ENCODE measurements at places on chromosomes 4 and X. TPM values are rescaled to one million over a fixed set of nuclear protein-coding genes. Genes with fewer than 3 reads are reported as not detected.

Gene PGAM4
- total RNA-seq = 0.70 TPM

DNA sequence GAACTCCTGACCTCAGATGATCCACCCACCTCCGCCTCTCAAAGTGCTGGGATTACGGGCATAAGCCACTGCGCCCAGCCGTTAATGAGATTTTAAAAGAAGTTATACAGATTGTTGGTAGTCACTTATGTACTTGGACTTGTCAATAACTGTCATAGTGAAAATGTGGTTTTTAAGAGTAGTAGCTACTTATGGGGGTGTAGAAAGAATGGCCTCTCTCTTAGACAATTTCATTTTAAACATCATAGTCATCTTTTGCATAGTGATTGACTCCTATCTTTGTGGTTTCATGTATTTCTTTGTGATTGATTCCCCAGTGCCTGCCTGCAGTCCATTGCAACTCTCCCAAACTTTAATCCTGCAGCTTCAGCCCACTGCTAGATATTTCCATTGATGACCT lies 17.4 kb downstream of the FAM199X start:
- H3K4me1 ChIP-seq = peaks cover 29% of the 10 kb centered on the region
- no peak overlapping the region for H3K4me3 ChIP-seq
- H3K27me3 ChIP-seq = no peaks in the 10 kb centered on the region
- peak; percentile 11 for DNase-seq
- H3K36me3 ChIP-seq = peaks cover 3% of the 10 kb centered on the region
- H3K27ac ChIP-seq = no peak overlapping the region

DNA sequence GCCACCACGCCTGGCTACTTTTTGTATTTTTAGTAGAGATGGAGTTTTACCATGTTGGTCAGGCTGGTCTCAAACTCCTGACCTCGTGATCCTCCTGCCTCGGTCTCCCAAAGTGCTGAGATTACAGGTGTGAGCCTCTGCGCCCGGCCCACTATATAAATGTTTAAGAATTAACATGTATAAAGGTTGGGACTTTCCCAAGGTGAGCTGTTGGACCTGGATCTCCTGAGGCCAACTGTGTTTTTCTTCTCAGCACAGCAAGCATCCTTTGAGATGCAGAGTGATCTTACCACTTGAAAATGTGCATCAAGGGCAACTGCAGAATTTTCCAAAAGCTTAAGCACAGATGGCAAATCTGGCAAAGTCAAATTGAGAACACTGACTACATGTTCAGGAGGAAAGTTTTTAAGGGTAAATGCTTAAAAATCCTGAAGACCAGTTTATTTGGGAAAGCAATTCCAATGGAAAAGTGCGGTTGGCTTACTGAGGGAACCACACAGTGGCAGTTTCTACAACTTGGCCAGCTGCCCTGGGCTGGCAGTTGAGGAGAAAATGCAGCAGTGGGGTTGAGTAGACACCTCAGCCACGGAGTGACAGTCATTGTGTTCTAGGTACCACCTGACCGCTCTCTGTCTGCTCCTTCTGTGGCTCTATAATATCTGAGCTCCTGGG lies 168.9 kb downstream of the CBR4 start:
- H3K27ac ChIP-seq = no peak overlapping the region
- peaks cover 13% of the 10 kb centered on the region for H3K4me1 ChIP-seq
- no peaks in the 10 kb centered on the region for H3K36me3 ChIP-seq

- H3K27me3 ChIP-seq = no peaks in the 10 kb centered on the region
- peaks cover 9% of the 10 kb centered on the region for H3K4me1 ChIP-seq
- no peak for DNase-seq
- no peak overlapping the region for H3K4me3 ChIP-seq
- H3K27ac ChIP-seq = no peak overlapping the region
These were observed 56.1 kb upstream of the BRS3 start for GRCh38 chrX:136431625-136432024.

DNA sequence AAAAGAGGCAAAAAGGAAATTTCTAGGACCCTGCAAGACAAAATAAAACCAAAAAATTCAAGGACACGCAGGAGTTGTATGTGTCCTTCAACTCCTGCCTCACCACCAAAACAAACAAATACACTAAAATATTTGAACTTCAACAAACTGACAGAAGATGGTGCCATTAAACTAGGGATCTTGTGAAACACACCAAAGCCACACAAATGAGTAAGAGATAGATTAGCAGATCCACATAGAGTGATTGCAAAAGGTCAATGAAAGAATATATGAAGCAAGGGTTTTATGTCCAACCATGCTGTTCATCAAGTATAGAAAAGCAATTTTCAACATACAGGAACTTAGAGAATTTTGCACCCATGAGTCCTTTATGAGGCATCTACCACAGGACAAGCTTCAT lies 40.1 kb upstream of the SCML1 start:
- H3K4me1 ChIP-seq = no peaks in the 10 kb centered on the region
- no peak overlapping the region for H3K27ac ChIP-seq
- no peaks in the 10 kb centered on the region for H3K36me3 ChIP-seq
- DNase-seq = no peak

Data from activated CD4-positive, alpha-beta memory T cell treated with anti-CD3 and anti-CD28 coated beads for 36 hours (primary cell).